Activated CD8-positive, alpha-beta memory T cell treated with anti-CD3 and anti-CD28 coated beads, Interleukin-2, amount 50 U/mL, for 48 hours (primary cell): ENCODE measurements at places on chromosomes 7 and 10.
A peak's percentile ranks its signal among the peaks of the same experiment; 100 is the strongest.

GRCh38 chr7:77331938-77332695 is 84.0 kb downstream of the GSAP start:
- peak; percentile 67 for DNase-seq

DNA sequence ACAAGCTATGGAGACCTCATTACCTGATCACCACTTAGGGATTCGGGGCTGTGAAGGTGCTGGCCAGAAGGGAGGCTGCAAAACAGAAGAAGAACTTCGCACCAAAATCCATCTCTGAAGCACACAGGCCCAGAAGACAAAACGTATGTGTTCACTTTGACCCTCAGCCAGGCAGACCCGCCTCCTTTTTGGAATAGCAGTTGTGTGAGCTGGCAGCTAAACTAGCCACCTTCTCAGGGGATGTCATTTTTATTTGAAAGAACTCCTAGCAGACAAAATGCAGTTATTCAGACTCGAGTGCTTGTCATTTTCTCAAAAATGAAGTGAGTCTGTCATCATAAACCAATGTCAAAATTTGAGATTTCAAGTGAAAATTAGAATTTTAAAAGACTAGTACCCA is 71.7 kb downstream of the TNS3 start:
- DNase-seq = no peak

- DNase-seq = no peak
Observed at GRCh38 chr10:69051303-69051702, 36.6 kb upstream of the SRGN start.

DNA sequence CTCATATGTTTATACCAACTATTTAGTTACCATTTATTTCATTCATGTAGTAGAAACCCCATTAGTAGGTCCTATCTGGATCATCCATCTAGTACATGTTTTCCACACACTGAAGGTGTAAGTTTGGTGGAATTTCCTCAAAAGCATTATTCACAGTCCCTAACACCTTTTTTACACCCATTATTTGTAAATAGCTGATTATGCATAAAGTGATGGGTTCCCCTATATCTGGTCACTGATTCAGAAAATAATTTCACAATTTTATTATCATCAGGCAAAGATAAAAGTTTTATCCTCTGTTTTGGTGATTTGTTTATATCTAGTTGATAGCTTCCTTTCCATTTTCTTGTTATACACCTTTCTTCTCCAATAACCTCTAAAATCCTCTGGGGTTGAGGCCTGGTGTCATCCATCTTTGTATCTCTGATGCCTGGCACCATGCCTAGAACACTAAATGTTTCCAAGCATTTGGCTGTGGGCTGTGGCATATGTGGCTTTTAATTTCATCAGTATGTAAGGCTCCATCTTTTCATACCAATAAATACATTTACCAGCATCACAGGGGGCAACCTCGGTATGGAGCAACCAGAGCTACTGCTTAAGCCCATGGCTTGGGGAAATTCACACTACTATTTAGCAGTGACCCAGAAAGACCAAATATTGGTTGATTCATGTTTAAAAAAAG is 1089.5 kb upstream of the LRRN3 start:
- DNase-seq = no peak

GRCh38 chr10:117666166-117666565 is 123.6 kb downstream of the EMX2 start:
- DNase-seq = no peak

- no peak for DNase-seq
Observed at GRCh38 chr10:75379212-75379724, 22.3 kb downstream of the ZNF503 start.

DNA sequence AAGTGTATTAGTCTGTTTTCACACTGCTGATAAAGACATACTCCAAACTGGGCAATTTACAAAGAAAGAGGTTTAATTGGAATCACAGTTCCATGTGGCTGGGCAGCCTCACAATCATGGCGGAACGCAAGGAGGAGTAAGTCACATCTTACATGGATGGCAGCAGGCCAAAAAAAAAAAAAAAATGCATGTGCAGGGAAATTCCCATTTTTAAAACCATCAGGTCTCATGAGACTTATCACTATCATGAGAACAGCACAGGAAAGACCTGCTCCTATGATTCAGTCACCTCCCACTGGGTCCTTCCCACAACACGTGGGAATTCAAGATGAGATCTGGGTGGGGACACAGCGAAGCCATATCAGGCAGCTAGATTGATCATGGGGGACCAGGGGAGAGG is 136.8 kb downstream of the EXOC4 start:
- DNase-seq = no peak

GRCh38 chr7:131681961-131682360 is 125.5 kb upstream of the PODXL start:
- no peak for DNase-seq

DNA sequence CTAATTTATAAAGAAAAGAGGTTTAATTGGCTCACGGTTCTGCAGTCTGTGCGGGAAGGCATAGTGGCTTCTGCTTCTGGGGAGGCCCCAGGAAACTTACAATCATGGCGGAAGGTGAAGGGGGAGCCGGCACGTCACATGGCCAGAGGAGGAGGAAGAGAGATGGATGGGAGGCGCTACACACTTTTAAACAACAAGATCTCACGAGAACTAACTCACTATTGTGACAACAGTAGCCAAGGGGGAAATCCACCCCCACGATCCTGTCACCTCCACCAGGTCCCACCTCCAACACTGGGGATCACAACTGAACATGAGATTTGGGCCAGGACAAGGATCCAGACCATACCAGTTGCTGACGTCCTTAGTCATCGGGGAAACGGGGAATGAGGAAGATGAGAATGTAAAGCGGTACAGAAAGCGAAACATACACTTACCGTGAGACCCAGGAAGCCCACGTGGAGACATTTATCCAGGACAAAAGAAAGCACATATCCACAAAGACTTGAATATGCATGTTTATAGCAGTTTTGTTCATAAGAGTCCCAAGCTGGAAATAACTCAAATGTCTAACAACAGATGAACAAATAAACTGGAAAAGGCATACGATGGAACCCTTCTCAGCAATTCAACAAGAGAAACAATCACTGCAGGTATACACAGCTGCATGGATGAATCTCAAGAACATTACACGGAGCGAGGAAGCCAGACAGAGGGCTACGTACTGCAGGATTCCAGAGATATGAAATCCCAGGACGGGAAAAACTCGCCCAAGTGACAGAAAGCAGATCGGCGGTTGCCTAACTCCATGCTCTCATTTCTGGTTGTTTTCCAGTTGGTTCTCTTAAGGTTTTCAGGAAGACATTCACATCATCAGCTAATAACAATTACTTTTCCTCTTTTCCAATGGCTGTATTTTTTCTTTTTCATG is 26.2 kb upstream of the INPP5A start:
- no peak for DNase-seq

GRCh38 chr10:93150289-93150688 is 76.6 kb downstream of the CYP26A1 start:
- no peak for DNase-seq

- DNase-seq = peak; percentile 62
Observed at GRCh38 chr7:74617180-74617744, 40.3 kb upstream of the GTF2I start.

GRCh38 chr7:107891636-107892366 is 818 bp downstream of the DLD start:
- no peak for DNase-seq

DNA sequence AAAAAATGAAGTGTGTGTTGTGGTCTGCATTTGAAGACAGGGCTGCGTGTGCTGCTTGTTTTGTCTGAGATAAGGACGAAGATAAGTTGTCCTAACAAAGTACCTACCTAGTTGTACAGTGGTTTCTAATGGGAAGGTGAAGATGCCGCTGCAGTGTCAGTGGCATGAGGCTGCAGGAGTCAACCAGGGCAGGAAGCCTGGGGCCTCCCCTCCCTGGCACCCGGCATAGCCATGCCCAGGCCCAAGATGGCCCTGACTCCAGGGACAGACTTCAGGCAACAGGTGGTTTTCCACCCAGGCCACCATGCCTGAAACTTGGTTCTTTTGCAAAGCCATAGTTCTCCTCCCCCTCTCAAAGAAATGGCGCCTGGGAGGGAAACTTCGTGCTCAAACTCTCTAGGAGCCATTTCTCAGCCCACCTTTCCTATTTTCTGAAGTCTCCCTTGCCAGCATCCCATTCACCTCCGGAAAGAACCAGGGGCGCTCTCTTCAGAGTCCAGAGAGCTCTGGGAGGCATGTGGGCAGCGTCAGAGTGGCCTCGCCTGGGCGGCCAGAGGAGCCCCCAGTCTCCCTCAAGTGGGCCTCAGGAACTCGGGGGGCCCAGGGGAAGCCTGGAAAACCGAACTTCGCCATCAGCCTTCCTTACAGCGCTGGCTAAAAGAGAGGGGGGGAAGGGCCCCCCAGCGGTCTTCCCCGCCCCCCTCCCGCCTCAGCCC is 2.1 kb upstream of the KAT6B start:
- peak; percentile 63 for DNase-seq

DNA sequence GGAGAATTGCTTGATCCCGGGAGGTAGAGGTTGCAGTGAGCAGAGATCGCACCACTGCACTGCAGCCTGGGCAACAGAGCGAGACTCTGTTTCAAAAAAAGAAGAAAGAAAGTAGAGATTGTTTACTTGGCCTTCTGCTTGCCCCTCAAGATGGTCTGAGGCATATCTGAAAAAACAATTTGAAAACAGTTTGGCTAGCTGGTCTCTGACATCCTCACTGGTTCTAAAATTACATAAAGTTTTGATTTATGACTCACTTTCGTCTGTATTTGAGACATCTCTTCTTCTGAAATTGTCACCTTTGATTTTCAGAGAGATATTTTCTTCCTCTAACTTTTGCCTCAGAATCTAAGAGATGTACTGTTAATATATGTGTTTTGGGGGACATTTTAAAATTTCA is 49.6 kb upstream of the HELLS start:
- DNase-seq = no peak

GRCh38 chr7:74003621-74004020 is 24.4 kb upstream of the ELN start:
- no peak for DNase-seq

- no peak for DNase-seq
Observed at GRCh38 chr10:8487346-8487745, 432.9 kb downstream of the GATA3 start.

GRCh38 chr10:33612551-33612950 is 278.1 kb upstream of the NRP1 start:
- no peak for DNase-seq

- no peak for DNase-seq
Observed at GRCh38 chr7:46990761-46991160, 591.1 kb downstream of the TNS3 start.

GRCh38 chr7:137909042-137909441 is 62.3 kb upstream of the DGKI start:
- DNase-seq = no peak

GRCh38 chr7:44470135-44470479 is 20.4 kb downstream of the NUDCD3 start:
- DNase-seq = no peak

GRCh38 chr10:11335881-11336430 is 275.5 kb downstream of the USP6NL start:
- peak; percentile 50 for DNase-seq

DNA sequence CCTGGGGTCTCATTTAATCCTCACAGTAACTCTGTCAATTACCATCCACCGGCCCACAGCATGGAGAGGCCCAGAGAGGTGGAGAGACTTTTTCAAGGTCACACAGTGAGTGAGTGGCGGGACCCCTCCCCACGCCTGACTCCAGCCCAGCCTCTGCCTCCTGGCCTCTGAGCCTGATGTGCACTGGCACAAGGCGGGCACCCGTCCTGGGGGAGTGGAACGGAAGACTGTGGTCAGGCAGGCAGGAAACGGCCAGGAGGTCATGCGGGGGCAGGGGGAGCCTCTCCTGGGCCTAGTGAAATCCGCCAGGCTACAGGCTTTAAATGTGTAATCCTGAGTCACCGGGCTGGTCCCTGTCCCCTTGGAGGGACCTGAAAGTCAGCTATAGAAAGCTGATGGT is 32.2 kb downstream of the ZCCHC24 start:
- DNase-seq = no peak

DNA sequence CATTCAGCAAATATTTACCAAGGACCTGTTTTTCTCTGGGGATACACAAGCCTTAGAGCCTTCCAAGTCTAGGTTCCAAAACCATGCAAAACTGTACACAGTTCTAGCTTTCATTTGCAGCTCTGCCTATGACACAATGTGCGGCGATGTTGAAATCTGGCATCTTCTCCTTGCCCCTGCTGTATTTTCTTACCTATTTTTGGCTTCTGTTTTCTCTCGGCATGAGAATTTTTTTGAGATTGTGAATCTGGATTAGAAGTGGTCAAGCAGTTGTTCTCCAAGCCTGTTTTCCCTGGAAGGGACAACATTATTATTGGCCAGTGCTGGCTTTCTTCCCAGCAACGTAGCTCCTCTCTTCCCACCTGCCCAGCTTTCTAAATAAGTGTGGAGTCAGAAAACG is 176.3 kb downstream of the CREB5 start:
- no peak for DNase-seq

DNA sequence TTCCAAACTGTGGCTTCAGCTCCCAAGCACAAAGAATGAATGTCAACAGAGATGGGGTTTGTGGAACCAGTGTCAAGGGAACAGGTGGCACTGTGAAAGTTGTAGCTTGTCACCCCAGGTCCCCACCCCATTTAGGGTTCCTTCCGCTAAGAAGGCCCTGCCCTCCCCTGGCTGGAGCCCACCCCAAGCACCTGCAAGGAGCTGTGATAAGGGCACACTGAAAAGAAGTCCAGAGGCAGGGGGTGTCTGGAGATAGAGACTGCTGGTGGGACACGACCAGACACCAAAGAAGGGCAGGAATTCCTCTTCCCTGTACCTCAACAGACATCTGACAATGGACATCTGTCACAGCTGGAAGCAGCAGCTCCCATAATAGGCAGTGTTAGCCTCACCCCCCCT is 4.5 kb downstream of the GRID1 start:
- no peak for DNase-seq

GRCh38 chr7:92645114-92646061 is 55.2 kb upstream of the FAM133B start:
- no peak for DNase-seq

- no peak for DNase-seq
Observed at GRCh38 chr7:12317675-12318074, 86.0 kb downstream of the VWDE start.

GRCh38 chr10:109746861-109747260 is 176.4 kb downstream of the XPNPEP1 start:
- no peak for DNase-seq

DNA sequence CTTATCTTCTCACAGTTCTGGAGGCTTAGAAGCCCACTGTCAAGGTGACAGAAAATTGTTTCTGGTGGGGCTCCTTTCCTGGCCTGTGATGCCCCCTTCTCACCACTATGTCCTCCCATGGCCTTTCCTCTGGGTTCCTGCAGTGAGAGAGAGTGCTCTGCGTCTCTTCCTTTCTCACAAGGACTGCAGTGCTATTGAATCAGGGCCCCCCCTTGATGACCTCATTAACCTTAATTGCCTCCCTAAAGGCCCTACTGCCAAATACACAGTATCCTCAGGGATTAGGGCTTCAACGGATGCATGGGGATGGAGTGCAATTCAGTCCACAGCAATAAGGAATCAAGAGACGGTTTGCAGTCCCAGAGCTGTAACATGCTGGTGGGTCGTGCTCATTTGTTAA is 82.0 kb upstream of the GRB10 start:
- DNase-seq = no peak
